Fibroblast of skin of abdomen (primary cell): ENCODE measurements at places on chromosomes 16 and 17.

GRCh38 chr16:86211800-86212199, 298.5 kb upstream of the FOXF1 start:
- DNase-seq, result no peak

- no peak for DNase-seq
Observed at GRCh38 chr17:73030995-73031394, 61.5 kb downstream of the SLC39A11 start.

DNA sequence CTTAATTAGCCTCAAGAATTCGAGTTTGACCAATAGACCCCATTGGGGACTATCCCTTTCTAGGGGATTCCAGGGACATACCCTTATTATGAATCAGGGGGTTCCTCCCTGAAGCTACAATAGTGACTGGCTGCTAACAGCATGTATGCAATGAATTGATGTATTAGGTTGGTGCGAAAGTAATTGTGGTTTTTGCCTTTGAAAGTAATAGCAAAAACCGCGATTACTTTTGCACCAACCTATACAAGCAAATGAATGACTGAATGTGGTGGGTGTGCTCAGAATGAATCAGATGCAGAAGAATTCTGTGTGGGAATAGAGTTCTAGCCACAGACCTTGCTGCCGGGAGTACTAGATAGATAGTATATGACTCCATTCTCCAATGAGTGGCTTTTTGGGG, 76.7 kb downstream of the HLF start:
- peak; percentile 84 for DNase-seq

DNA sequence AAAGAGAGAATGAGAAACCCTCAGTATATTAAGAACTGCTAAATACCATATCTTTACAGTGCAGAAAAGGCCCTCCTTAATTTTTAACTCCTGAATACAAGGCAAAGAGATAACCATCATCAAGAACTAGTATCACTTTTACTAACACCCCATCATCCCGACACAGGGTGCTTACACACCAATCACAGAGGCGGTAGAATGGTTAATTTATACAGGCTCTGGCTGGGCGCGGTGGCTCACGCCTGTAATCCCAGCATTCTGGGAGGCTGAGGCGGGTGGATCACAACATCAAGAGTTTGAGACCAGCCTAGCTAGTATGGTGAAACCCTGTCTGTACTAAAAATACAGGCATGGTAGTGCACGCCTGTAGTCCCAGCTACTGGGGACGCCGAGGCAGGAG, 4.2 kb downstream of the PSMD12 start:
- DNase-seq, result no peak

- no peak for DNase-seq
Observed at GRCh38 chr17:6173653-6174052, 103.5 kb downstream of the WSCD1 start.

DNA sequence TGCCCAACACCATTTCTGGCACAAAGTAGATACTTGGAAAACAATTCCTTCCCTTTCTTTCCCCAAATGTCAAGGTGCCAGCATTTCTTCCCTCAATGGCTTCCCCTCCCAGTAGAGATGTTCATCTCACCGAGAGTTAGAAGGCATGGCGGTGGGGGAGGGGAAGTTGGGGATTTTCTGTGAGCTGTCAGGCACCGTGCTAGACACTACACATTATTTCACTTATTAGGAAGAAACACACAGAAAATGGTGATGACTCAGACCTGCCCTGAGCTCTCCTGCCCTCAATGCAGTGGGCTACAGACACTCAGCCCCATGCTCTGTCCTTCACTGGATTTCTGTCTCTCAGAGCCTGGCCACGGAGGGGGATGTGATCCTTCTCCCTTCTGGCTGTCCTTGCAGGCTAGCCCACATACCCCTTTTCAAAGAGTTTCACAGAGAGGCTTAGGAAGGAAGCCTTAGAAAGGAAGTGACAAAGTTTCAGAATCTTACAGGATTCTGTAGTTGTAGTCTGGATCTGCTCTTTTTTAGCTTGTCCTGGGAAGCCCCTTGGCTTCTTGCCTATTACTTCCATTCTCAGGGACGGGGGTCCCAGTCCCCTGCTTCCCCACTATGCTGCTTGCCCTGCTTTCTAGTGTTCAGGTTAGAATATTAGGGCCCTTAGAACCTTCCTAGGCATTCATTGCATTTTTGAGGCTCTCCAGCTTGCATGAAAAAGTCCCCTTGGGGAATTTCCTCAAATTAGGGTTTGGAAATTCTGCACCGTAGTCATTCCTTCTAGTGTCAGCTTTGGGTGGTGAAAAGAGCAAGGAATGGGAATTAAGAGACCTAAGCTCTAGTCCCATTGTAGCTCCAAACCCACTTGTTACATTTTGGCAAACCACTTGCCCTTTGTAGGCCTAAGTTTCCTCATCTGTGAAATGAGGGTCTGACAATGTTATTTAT, 12.2 kb upstream of the CCL5 start:
- peak; percentile 28 for DNase-seq

DNA sequence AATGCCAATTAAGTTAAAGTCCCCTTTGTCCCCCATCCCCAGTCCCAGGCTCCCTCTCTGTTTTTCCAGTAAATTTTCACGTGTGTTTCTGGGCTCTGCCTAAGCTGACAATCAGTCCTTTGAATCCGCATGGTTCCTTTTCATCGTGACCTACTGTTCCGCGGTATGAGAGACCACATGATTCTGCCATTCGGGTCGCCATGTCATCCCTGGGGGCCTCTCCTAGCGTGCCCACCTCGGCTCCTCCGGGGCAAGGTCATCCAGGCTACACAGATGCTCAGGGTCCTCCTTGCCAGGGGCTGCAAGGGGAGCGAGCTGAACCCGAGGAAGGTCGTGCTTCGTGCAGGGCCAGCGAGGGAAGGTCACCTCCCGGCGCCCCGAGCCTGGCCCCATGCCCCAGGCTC, 157.6 kb downstream of the RAB11FIP4 start:
- DNase-seq, result no peak

- DNase-seq, result no peak
Observed at GRCh38 chr16:2236337-2237101, at the start of gene DNASE1L2. Gene DNASE1L2, plus strand, starts transcription at chr16:2236444. Its CDS starts 373 bp downstream, at chr16:2236817.

DNA sequence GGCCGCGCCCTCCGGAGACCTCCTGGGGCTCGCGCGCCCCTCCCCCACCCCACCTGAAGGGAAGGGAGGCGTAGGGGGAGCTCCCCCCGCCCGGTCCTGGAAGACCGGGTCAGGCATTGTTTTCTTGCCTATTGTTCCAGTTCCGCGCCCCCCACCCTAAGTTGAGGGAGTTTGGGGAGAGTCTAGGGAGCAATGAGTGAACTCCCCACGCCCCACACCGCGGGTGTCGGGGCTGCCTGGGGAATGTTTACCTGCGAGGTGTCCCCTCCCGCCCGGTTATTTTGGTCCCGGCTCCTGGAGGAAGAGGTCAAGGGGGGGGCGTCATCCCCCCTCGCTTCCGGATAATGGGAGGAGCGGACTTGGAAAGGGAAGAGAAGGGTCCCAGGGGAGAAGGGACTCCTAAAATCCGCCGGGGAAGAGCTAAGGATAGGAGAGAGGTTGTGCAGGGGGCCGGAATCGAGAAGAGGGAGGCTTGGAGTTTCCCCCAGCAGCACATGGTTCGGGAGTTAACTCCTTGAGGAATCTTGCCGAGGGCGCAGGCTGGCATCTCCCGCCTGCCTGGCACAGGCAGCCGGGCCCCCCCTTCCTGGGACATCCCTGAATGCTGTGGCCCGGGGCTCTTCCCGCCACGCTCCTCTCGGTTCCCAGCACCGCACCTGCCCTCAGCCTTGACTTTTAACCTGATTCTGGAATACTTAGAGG, 881 bp downstream of the MLLT6 start:
- DNase-seq, result peak; percentile 30

GRCh38 chr16:53752560-53752959, 48.6 kb downstream of the FTO start:
- no peak for DNase-seq

GRCh38 chr16:67790071-67790470, 16.3 kb downstream of the RANBP10 start:
- no peak for DNase-seq

- DNase-seq, result no peak
Observed at GRCh38 chr17:75396025-75396424, 9.5 kb downstream of the GRB2 start.

DNA sequence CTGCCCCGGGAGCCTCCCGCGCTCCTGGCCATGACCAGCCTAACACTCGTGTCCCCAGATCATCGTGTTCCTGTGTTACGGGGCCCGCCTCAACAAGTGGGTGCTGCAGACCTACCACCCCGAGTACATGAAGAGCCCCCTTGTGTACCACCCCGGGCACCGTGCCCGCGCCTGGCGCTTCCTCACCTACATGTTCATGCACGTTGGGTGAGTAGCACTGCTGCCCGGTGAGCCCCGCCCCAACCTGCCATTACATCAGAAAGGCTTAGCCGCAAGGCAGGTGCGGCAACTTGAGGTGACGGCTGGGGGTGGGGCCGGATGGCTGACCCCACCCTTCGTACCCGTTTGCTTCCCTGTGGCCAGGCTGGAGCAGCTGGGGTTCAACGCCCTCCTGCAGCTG, 1.4 kb downstream of the RHBDL1 start:
- no peak for DNase-seq
